ENCODE measurements at places on chromosomes 7 and 10.

GRCh38 chr7:120441850-120442249 is 168.9 kb downstream of the KCND2 start:
- no peaks in the 10 kb centered on the region for H3K36me3 ChIP-seq
- no peak overlapping the region for H3K4me3 ChIP-seq
- H3K27me3 ChIP-seq = no peaks in the 10 kb centered on the region
- no peak overlapping the region for H3K27ac ChIP-seq
- no peak for DNase-seq

- no peak for DNase-seq
- H3K4me3 ChIP-seq = no peak overlapping the region
- no peaks in the 10 kb centered on the region for H3K36me3 ChIP-seq
- no peaks in the 10 kb centered on the region for H3K27me3 ChIP-seq
Observed at GRCh38 chr7:152664636-152665035, 11.3 kb downstream of the XRCC2 start.

- H3K4me1 ChIP-seq = peaks cover 9% of the 10 kb centered on the region
- H3K36me3 ChIP-seq = no peaks in the 10 kb centered on the region
- DNase-seq = no peak
- H3K27ac ChIP-seq = no peak overlapping the region
Observed at GRCh38 chr7:80916770-80917741, 1.8 kb downstream of the SEMA3C start.

DNA sequence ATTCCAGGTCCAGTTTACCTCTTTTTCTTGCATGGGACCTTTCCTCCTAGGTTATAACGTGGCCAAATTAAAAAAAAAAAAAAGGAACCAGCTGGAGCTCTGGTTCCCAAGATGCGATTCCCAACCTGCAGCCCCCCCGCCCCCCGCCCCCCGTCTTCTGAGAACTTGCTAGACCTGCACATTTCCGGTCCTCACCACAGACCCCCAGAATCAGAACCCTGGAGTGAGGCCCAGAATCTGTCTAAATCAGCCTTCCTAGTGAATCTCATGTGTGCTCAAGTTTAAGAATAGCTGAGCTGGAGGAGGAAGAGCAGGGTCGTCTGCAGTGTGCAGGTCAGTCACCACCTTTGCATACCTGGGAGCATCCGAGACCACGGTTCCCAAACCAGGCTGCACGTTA is 144.2 kb downstream of the KLF6 start:
- H3K4me3 ChIP-seq = no peak overlapping the region
- no peaks in the 10 kb centered on the region for H3K4me1 ChIP-seq
- H3K27ac ChIP-seq = no peak overlapping the region
